ENCODE measurements at places on chromosomes 5 and 9. TPM values are rescaled to one million over a fixed set of nuclear protein-coding genes. Genes with fewer than 3 reads are reported as not detected.

GRCh38 chr9:81113453-81114124 is 575.8 kb downstream of the TLE1 start:
- no peaks in the 10 kb centered on the region for H3K27me3 ChIP-seq
- no peaks in the 10 kb centered on the region for H3K36me3 ChIP-seq
- no peak overlapping the region for H3K27ac ChIP-seq
- H3K4me3 ChIP-seq = no peak overlapping the region
- peaks cover 7% of the 10 kb centered on the region for H3K4me1 ChIP-seq

DNA sequence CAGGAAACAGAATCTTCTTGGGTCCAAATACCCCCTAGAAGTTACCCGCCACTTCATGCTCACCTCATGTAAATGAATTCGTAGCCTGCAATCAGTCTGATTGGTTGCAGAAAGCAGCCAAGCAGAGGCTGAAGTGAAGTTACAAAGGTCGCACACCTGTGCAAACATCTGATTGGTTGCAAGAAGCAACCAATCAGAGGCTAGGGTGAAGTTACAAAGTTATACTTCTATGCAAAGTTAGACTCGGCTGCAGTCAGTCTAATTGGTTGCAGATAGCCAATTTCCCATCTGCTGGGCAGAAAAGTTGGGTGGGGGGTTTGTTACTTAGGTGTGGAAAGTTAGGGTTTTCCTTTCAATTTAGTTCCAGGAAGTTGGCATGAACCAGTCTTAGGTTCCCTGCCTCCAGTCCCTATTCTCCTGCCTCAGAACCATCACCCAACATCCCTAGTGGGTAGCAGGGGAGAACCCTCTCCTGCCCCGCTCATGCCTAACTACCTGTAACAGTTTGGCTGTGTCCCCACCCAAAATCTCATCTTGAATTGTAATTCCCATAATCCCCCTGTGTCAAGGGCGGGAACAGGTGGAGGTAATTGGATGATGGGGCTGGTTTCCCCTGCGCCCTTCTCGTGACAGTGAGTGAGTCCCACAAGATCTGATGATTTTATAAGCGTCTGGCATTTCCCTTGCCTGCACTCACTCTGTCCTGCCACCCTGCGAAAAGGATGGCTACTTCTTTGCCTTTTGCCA is 1.2 kb upstream of the RUSC2 start:
- H3K36me3 ChIP-seq = peaks cover 3% of the 10 kb centered on the region
- no peak for DNase-seq
- peaks cover 42% of the 10 kb centered on the region for H3K4me1 ChIP-seq

- H3K4me3 ChIP-seq = peak overlapping the region; percentile 65
- DNase-seq = no peak
- no peaks in the 10 kb centered on the region for H3K27me3 ChIP-seq
- peaks cover 2% of the 10 kb centered on the region for H3K36me3 ChIP-seq
- peaks cover 48% of the 10 kb centered on the region for H3K4me1 ChIP-seq
Measured at GRCh38 chr5:139711906-139712224, 63.7 kb downstream of the CXXC5 start.

Gene EFNA5
- total RNA-seq = 35.4 TPM

GRCh38 chr9:6552498-6553121 is 92.9 kb downstream of the GLDC start:
- peaks cover 45% of the 10 kb centered on the region for H3K4me1 ChIP-seq
- H3K36me3 ChIP-seq = no peaks in the 10 kb centered on the region
- H3K4me3 ChIP-seq = peak overlapping the region; percentile 11
- H3K27ac ChIP-seq = peak overlapping the region; percentile 82

- peaks cover 24% of the 10 kb centered on the region for H3K4me1 ChIP-seq
- DNase-seq = no peak
Measured at GRCh38 chr5:159971931-159972461, 36.9 kb upstream of the TTC1 start.

Gene TICAM2
- total RNA-seq = 2.8 TPM

DNA sequence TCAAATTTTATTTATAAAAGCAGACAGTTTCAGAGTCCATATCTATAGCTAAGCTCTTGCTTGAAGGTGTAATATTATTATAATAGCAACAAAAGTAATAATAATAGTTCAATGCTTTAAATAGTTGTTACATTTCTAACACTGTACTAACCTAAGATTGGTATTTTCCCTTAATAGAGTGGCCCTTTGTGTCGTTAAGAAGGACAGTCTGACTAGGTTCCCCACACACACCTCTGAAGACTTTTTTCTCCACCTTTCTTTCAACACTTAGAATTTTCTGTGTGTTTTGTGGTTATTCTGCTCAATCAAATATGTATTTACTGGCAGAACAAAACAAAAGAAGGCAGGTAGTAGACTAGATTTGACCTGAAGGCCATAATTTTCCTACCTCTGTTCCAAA is 223.2 kb upstream of the ACO1 start:
- H3K27me3 ChIP-seq = no peaks in the 10 kb centered on the region
- no peak overlapping the region for H3K4me3 ChIP-seq
- no peaks in the 10 kb centered on the region for H3K36me3 ChIP-seq
- H3K4me1 ChIP-seq = no peaks in the 10 kb centered on the region

- H3K4me1 ChIP-seq = peaks cover 17% of the 10 kb centered on the region
- no peak overlapping the region for H3K4me3 ChIP-seq
- no peaks in the 10 kb centered on the region for H3K27me3 ChIP-seq
Measured at GRCh38 chr9:129595903-129596540, 24.9 kb downstream of the C9orf50 start.

DNA sequence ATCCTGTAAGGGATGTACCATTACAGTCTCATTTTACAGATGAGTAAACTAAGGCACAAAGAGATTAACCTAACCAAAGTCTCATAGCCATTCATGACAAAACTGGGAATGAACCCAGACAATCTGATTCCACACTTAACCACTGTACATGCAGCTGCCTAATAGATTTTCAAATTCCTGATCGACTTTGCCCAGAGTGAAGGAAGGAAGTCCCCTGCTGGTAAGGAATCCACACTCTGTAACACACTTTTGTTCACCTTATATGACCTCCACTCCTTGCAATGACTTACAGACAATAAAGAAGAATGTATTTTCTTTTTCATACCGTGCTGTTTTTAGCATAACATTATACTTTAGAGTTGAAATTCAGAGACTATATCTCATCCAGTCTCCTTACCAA is 31.3 kb upstream of the PLPP6 start:
- DNase-seq = no peak
- peaks cover 15% of the 10 kb centered on the region for H3K4me1 ChIP-seq
- H3K4me3 ChIP-seq = peak overlapping the region; percentile 33

DNA sequence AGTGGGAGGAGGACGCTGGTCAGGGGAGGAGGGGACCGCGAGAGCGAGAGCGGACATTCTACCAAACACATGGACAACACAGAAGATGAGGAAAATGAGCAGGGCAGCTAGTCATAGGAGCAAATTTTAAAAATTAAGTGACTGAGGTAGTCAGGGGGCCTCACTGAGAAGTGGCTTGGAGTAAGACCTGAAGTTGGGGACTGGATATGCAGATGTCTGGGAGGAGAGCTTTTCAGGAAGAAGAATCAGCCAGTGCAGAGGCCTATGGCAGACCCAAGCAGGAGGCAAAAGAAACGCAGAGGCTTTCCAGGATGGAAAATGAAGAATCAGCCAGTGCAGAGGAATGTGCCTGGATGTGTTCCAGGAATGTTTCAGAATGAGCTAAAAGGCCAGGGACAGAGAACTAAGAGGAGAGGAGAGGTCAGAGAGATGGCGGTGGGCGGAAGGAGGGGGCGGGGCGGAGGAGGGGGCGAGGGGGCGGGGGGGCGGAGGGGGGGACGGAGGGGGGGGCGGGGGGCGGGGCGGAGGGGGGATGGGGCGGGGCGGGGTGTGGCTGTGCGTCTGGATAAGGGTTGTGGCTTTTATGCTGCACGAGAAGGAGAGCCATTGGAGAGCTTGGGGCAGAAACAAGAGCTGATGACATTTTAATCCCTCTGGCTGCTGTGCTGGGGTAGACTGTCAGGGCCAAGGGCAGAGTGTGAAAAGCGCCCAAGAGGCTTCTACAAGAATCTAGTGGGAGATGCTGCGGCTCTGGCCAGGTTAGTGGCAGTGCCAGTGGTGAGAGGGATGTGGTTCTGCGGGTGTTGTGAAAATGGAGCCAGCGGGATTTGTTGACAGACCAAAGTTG is 129.6 kb downstream of the KCNIP1 start:
- no peak for DNase-seq
- no peaks in the 10 kb centered on the region for H3K36me3 ChIP-seq
- peak overlapping the region; percentile 94 for H3K27ac ChIP-seq
- H3K4me1 ChIP-seq = peaks cover 33% of the 10 kb centered on the region
- peak overlapping the region; percentile 73 for H3K4me3 ChIP-seq
- H3K27me3 ChIP-seq = no peaks in the 10 kb centered on the region

DNA sequence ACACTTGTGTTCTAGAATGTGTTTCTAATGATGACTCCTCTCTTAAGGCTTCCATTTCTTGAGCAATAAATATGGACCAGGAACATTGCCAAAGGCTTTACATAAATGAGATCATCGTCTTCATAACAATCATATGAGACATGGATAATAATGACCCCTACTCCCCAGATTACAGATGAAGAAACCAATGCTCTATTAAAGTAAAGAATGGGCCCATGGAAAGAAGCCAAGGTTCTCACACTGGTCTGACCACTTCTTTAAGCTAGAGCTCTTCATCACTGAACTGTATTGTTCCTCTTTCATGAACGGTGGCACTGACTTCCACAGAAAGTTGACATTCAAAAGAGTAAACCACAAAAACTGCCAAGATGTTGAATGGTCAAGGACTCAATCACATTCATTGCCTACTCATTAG is 65.3 kb downstream of the MARCHF3 start:
- peaks cover 2% of the 10 kb centered on the region for H3K36me3 ChIP-seq
- DNase-seq = no peak
- H3K4me1 ChIP-seq = peaks cover 46% of the 10 kb centered on the region
- H3K27ac ChIP-seq = no peak overlapping the region

GRCh38 chr5:77645158-77645994 is 6.9 kb upstream of the OTP start:
- peaks cover 92% of the 10 kb centered on the region for H3K27me3 ChIP-seq
- no peak for DNase-seq
- H3K4me3 ChIP-seq = peak overlapping the region; percentile 29
- H3K4me1 ChIP-seq = peaks cover 26% of the 10 kb centered on the region

Gene PPP3R2
- total RNA-seq = not detected

DNA sequence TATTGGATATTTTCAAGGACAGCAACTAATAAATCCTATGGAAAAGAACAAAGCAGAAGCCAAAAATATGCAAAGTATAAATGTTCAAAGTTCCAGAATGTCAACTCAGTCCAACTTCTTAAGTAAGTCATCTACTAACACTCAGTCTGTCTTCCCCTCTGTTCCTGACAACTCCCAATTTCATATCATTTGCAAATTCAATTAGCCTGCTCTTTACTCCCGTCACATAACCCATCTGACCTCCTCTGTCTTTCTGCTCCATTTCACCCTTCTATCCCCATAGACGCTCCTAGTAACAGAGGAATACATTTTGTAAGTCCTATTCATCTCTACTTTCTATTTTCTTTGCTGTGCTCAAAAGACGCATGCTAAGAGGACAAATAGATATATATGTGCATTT is 659.8 kb upstream of the MEF2C start:
- DNase-seq = no peak
- no peak overlapping the region for H3K4me3 ChIP-seq
- peaks cover 3% of the 10 kb centered on the region for H3K4me1 ChIP-seq

GRCh38 chr5:10563945-10564837 is at the start of gene ANKRD33B:
Gene ANKRD33B, plus strand, starts transcription at chr5:10564070. Its CDS starts 398 bp downstream, at chr5:10564468.
- no peaks in the 10 kb centered on the region for H3K36me3 ChIP-seq
- H3K4me3 ChIP-seq = peak within 1 kb of the TSS; percentile 79
- H3K4me1 ChIP-seq = peaks cover 31% of the 10 kb centered on the region
- H3K27me3 ChIP-seq = peaks cover 5% of the 10 kb centered on the region

Gene FOXD4L3
- not detected for total RNA-seq

- no peaks in the 10 kb centered on the region for H3K27me3 ChIP-seq
- no peaks in the 10 kb centered on the region for H3K36me3 ChIP-seq
- DNase-seq = no peak
- no peak overlapping the region for H3K27ac ChIP-seq
- no peaks in the 10 kb centered on the region for H3K4me1 ChIP-seq
Measured at GRCh38 chr9:29006628-29007027, 1433.3 kb upstream of the C9orf72 start.

Gene INSYN2B
- total RNA-seq = 2.7 TPM

DNA sequence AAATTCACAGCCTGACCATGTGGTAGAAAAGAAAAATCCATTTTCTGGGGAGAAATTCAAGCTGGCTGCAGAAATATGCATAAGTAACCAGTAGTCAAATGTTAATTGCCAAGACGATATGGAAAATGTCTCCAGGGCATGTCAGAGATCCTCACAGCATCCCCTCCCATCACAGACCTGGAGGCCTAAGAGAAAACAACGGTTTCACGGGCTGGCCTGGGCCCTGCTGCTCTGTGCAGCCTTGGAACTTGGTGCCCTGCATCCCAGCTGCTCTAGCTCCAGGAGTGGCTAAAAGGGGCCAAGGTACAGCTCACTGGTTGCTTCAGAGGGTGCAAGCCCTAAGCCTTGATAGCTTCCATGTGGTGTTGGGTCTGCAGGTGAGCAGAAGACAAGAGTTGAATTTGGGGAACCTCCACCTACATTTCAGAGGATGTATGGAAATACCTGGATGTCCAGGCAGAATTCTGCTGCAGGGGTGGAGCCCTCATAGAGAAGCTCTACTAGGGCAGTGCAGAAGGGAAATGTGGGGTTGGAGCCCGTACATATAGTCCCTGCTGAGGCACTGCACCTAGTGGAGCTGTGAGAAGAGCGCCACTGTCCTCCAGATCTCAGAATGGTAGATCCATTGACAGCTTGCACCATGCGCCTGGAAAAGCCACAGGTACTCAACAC is 49.7 kb downstream of the PTBP3 start:
- peaks cover 52% of the 10 kb centered on the region for H3K4me1 ChIP-seq
- H3K27me3 ChIP-seq = no peaks in the 10 kb centered on the region
- peaks cover 34% of the 10 kb centered on the region for H3K36me3 ChIP-seq
- H3K4me3 ChIP-seq = no peak overlapping the region
- H3K27ac ChIP-seq = peak overlapping the region; percentile 84
- no peak for DNase-seq

GRCh38 chr9:4738866-4739586 is 2.0 kb downstream of the AK3 start:
- peak overlapping the region; percentile 93 for H3K27ac ChIP-seq
- peaks cover 3% of the 10 kb centered on the region for H3K36me3 ChIP-seq
- no peaks in the 10 kb centered on the region for H3K27me3 ChIP-seq
- DNase-seq = no peak
- peaks cover 36% of the 10 kb centered on the region for H3K4me1 ChIP-seq

GRCh38 chr5:167290478-167290877 is 1001.0 kb upstream of the WWC1 start:
- peaks cover 24% of the 10 kb centered on the region for H3K4me1 ChIP-seq
- no peaks in the 10 kb centered on the region for H3K27me3 ChIP-seq
- no peak for DNase-seq
- H3K27ac ChIP-seq = no peak overlapping the region
- no peak overlapping the region for H3K4me3 ChIP-seq

DNA sequence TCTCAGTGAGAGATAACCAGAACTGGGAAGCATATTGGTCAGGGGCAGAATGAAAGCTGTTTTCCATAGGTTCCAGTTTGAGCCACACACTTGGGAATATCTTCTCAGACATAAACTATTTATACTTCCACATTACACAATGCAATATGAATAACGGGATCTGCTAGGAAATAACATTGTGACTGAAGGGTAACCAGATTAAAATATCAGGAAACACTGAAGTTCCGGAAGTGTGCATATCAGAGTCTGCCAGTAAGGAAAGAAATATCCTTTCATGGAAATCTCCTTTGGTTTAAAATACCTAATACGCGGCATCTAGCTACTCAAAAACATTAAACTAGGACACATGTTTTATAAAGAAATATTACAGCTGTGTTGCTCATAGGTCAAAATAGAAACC is 56.3 kb downstream of the ST8SIA4 start:
- no peak overlapping the region for H3K27ac ChIP-seq
- H3K4me1 ChIP-seq = peaks cover 1% of the 10 kb centered on the region
- no peaks in the 10 kb centered on the region for H3K36me3 ChIP-seq
- DNase-seq = no peak
- H3K4me3 ChIP-seq = no peak overlapping the region
